ENCODE measurements at places on chromosomes 6 and 20.
A peak's percentile ranks its signal among the peaks of the same experiment; 100 is the strongest.

- DNase-seq, result no peak
Observed at GRCh38 chr6:136772685-136773472, 19.4 kb downstream of the MAP3K5 start.

GRCh38 chr20:30513050-30513628, 744.3 kb upstream of the DEFB115 start:
- DNase-seq, result no peak

DNA sequence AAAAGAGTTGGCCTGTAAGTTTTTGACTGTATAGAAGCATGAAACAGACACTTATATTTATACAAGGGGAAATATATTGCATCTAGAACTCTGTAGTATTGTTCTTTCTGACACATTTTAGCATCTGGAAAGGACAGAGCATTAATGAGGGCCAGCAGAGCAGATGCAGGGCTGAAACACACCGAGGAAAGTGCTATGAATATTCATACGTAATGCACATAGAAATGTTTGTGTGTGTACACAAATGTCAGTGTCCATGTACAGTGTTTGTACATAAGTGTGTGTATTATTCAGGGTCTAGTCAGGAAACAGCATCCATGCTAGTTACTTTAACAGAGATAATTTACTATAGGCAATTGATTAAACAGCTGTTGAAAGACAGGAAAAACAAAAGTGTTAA, 146.5 kb upstream of the DTNBP1 start:
- DNase-seq, result no peak

- peak; percentile 24 for DNase-seq
Observed at GRCh38 chr20:23652371-23652770, 14.6 kb upstream of the CST3 start.

GRCh38 chr6:132725947-132726607, 12.2 kb upstream of the VNN1 start:
- DNase-seq, result no peak

- DNase-seq, result no peak
Observed at GRCh38 chr6:159729598-159730331, 2.5 kb downstream of the WTAP start.

DNA sequence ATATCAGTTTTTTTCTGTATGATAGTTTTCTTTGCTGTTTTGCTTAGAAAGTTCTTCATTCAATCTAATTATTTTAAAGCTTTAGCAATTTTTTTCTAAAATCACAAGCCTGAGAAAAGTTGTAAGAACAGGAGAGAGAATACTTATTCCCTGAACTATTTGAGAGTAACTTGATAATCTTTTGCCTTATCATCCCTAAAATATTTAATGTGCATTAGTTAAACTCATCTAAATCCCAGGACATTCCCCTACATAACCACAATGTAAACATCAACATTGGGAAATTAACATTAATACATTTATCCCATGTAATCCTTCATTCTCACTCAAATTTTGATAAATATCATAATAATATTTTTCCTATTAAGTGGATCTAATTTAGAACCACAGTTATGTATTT, 241.8 kb downstream of the CD109 start:
- DNase-seq, result no peak

- peak; percentile 62 for DNase-seq
Observed at GRCh38 chr6:125301435-125302391, at the start of gene HDDC2. TSS of gene HDDC2 (minus strand) at chr6:125301967. CDS start at chr6:125301932, 35 bp downstream.

GRCh38 chr20:17488916-17489600, 42.1 kb downstream of the BFSP1 start:
- DNase-seq, result no peak

DNA sequence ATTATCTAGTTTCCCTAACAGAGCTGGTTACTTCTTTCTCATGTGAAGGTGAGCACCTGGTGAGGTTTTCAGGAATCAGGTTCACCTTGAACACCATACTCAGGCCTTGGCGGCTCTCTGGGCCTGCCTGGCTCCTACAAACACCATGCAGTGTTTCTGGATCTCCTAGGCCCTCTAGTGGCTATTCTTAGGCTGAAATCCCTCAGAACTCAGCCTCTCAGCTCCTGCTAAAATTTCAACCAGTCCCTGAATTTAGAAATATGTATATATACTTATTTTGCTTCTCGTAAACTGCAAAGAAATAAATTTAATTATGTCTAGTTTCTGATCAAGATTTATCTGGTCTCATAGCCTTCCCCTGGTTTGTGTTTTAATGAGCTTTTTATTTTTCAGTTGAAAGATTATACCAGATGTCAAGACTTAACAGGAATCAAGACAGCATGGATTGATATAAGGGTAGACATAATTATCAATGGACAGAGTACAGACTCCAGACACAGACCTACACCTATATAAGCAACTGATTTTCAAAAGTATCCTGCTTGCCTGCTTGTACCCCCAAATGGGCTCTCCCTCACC, 55.9 kb downstream of the ANKEF1 start:
- no peak for DNase-seq

DNA sequence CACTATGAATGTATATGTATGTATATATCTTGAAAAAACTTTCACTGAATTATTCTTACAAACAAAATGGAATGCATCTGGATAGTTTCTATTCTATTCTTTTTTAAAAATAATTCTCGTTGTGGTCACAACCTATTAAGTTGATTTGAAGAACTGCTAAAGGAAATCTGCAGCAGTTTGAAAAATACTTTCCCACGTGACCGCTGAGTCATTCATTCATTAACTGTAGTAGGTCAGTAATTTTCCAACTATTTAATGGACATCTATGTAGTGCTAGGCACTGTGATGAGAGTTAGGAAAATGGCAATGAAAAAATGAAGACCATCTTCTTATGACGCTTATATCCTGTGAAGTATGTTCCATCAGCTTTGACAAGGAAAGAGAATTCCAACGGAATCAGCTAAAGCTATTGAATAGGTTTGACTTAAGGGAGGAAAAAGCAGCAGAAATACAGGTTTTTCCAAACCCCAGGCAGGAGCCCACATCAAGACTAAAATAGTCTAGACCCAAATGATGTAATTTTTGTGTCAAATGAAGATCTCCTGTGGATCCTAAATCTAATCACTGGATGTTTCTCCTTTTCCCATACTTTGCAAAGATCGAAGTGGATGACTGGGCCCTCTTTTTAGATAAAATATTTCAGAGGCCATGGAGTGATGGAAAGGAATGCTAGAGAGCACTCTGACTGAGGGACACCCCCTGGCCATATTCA, 4.1 kb upstream of the EFHC1 start:
- peak; percentile 62 for DNase-seq

DNA sequence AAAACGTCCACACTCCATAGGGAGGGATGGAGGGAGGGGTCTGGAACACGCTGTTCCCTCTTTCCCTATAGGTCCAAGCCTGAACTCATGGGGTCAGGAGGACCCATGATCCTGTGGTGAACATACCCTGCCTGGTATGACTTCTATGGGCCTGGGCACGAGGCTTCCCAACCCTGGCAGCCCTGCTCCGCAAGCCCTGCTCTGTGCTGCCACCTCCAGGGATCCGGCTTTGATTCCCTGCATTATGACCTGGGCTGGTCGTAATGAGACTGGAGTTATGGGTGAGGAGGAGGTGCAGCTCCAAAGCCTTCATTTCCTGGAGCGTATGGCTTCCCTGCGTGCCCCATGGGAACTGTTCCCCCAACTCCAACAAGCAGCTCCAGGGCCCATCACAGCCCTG, 54.9 kb downstream of the CDH22 start:
- DNase-seq, result peak; percentile 8

DNA sequence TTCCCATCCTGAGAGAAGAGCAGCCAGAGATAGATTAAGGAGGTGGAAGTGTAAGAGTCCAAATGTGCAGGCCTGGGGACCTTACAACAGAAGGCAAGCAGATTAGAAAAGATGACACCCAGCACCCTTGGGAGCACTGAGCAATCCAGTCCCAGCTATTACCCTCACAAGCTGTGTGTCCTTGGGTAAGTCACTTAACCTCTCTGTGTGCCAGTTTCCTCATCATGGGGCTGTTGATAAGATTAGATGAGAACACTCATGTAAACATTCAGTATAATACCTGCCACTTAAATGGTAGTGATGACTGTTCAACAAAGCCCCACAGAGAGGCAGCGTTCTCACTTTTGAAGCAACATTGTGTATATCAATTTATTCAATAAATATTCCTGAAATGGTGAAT, 114.8 kb upstream of the CST7 start:
- DNase-seq, result no peak

DNA sequence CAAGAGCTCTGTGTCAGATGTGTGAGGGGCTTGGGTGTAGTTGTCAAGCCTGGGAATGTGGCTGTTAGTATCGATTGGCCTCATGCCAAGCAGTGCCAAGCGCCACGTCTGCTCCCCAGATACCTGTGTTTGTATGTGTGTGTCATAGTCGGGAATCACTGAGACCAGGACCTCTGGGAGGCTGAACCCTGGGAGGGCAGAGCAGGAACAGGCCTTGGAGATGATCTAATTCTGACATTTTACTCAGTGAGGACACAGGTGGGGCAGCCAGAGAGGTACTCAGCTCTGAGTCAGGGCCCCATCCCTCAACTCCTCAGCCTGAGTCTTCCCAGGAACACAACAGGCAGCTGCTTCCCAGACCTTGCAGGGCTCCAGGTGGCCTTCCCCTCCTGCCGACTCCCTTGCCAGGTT, 51.2 kb upstream of the FANCE start:
- DNase-seq, result no peak

DNA sequence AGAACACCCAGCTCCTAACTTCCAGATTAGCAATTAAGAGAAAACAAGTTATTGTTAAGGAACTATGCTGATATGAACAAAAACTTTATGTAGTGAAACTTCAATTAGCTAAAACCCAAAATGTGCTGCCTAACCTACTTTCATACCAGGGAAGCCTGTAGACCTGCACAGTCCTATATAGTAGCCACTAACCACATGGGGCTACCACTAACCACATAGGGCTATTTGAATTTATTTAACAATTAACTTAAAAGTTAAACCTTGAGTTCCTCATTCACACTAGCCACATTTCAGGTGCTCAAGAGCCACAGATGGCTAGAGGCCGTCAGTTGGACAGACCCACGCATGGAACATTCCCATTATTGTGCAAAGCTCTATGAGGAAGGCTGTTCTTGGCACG, 72.4 kb upstream of the LAMP5 start:
- no peak for DNase-seq

GRCh38 chr20:31948008-31948407, 3.8 kb downstream of the PDRG1 start:
- no peak for DNase-seq
